NCI-H1436 (cell line): ENCODE measurements at places on chromosomes 12 and 14.

- no peak for DNase-seq
These were observed 199.8 kb upstream of the RBM19 start for GRCh38 chr12:114165921-114166320.

GRCh38 chr12:52884526-52885293, 20.2 kb downstream of the KRT8 start:
- peak; percentile 68 for DNase-seq

DNA sequence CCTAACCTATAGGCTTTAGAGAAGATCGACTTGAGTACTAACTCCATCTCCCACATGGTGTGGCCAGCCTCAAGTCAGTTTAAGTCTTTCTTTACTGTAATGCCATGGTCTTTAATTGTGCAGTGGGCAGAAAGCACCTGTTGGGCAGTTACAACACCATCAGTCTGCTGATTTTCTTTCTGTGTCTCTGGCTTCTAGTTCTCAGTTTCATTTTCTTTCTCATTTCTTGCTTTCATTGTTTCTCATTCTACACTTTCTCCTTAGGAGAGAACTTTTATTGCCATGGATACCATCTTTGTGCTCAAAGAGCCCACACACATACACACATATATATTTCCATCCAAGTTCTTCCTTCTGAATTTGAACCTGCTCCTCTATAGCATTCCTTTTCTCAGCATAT, 96.1 kb upstream of the SLC16A7 start:
- no peak for DNase-seq

GRCh38 chr12:51200806-51201205, 17.1 kb downstream of the POU6F1 start:
- no peak for DNase-seq

GRCh38 chr14:103878180-103878579, 30.8 kb upstream of the PPP1R13B start:
- DNase-seq = no peak

- no peak for DNase-seq
These were observed 972 bp downstream of the PTGDR start for GRCh38 chr14:52268279-52269061.

DNA sequence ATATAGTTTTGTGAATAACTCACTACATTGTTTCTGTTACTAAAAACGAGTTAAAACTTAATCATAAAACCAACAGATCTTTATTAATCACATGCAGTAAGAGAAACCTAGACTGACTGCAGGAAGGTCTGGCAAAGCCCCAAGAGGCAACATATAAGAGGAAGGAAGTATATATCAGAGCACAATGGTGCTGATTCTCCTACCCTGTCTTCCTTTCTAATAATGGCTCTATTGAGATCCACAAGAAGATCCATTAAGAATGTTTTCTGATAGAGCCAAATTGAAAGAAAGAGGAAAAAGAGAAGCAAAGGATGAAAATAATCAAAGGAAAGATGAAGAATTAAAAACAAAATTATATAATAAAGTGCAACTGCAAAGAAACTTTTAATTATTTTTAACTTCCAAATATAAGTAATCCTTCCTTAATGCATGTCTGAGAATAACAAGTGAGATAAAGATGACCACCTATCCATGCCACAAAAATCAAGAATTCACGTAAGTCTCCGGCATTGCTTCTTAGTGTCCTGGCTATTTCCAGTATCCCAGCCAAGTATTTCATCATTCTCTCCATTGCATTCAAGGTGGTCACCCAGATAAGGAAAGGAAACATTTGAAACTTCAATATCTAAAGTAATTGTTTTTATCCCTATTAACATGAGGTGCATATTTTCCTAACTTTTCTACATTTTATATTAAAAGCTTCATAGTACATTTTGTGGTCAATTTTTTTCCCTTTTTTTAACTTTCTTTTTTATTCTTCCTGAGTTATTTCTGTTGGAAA, 62.2 kb downstream of the SOX5 start:
- DNase-seq = no peak

GRCh38 chr12:4829161-4829792, 80.4 kb upstream of the KCNA1 start:
- no peak for DNase-seq

GRCh38 chr12:85872497-85873091, 1.5 kb upstream of the NTS start:
- DNase-seq = peak; percentile 72
